Stimulated activated CD8-positive, alpha-beta memory T cell treated with anti-CD3 and anti-CD28 coated beads, Interleukin-7, amount 100 ng/mL, for 1 hour (primary cell): ENCODE measurements at places on chromosomes 3 and 15.

- DNase-seq, result no peak
Measured at GRCh38 chr3:105691053-105691452, 177.8 kb downstream of the CBLB start.

DNA sequence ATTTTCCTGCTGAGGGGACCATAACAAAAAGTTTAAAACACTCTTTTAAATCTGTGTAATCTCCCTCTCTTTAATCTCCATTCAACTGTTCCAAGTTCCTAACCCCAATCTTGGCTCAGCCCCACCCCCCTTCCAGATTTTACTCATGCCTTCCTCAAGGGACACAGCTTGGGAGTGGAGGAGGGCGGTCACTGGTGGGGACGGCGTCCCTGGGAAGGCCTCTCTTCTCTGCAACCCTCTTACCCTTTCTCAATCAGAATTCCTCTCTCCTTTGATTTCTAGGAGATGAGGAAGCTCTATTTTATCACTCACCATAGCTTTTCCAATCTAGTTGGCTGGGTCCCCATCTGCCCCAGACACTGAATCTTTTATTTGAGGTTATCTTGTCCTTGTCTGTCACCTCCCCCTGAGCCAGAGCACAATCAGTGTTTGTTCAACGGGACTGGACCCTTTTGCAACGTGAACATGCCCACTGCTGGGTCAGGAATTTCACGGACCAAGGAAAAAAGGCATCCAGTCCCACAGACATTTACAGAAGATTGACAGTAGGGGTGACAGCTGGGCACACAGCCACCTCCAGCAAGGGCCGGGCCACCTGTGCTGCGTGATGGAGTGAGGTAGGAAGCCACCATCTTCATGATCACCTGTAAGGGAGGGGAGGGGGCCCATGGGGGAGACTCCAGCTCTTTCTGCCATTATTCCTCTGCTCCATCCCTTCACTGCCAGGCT, 84.0 kb upstream of the HERC1 start:
- no peak for DNase-seq

GRCh38 chr3:9448643-9449042, 51.2 kb downstream of the SETD5 start:
- no peak for DNase-seq

DNA sequence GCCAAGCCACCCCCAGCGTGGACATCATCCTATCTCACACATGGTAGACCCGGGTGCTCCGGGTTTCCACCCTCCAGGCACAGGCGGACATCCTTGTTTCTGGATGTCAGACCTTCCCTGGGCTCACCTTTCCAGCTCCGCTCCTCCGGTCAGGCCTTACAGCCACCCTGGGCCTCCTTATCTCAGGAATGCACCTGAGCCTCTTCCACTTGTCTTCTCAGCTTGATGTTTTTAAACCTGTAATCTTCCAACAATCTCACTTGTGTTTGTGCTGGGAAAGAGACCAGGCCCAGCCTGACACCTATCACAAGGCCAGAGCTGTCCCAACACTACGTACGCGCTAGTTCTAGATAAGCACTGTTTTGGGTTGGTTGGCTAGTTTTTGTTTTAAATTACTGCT, 53.9 kb downstream of the NIPA2 start:
- no peak for DNase-seq

- no peak for DNase-seq
Measured at GRCh38 chr3:29167180-29167579, 113.7 kb upstream of the RBMS3 start.

DNA sequence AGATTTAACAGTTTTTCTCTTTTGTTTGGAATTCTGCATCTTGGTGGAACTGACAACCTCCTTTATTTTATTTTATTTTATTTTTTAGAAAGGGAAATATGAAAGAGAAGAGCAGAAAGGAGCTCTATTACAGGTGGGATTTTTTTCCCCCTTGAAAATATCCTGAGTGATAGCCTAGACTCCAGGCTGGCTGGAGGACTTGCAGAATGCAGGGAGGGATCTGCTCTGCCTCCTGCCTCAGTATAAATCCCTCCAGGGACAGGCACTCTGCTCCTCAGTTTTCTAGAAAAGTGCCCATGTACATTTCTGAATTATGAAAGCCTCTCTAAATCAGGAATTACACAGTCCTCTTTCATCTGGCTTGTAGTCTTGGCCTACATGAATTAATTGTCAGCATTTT, 173.7 kb downstream of the TMEM108 start:
- DNase-seq, result no peak

GRCh38 chr3:129694228-129694627, 87.8 kb upstream of the PLXND1 start:
- no peak for DNase-seq

GRCh38 chr15:82942691-82943090, 9.8 kb downstream of the HOMER2 start:
- DNase-seq, result no peak

GRCh38 chr3:177665122-177665808, 468.0 kb upstream of the TBL1XR1 start:
- no peak for DNase-seq

DNA sequence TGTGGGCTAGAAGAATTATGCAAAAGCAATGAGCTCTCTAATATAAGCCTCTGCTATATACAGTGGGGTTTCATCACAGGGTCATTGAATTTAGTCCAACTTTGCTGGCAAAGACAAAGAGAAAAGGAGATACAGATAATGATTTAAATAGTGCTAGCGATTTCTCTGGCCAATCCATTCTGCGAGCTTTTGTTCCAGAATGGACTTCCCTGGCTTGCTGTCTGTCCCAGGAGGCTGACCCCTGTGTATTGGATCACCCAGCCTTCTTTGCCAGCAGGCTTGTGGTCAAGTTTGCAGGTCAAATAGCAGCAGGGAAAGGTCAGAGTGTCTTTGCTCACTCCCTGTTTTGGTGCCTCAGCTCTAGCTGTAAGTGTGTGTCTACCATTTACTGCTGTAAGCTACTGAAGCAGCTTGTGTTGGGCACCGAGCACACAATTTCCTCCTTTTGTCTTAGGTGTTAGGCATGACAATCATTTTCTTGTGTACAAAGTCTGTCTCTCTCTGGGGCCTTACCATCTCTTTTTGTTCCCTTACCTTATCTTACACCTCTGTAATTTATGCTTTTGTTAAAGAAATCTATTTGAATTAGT, 55.7 kb downstream of the UNC13C start:
- DNase-seq, result no peak

DNA sequence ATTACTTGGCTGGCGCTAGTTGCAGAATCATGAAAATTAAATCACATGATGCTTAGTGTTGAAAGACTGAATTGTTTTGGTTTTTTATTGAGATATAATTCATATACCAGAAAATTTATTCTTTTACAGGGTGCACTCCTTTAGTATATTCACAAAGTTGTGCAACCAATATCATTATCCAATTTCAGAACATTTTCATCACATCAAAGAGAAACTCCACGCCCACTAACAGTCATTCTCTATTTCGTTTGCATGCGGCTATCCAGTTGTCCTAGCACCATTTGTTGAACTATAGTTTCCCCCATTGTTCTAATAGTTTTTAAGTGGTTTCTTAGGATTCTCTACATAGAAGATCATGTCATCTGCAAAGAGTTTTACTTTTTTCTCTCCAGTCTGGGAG, 3.7 kb downstream of the EHD4 start:
- no peak for DNase-seq

DNA sequence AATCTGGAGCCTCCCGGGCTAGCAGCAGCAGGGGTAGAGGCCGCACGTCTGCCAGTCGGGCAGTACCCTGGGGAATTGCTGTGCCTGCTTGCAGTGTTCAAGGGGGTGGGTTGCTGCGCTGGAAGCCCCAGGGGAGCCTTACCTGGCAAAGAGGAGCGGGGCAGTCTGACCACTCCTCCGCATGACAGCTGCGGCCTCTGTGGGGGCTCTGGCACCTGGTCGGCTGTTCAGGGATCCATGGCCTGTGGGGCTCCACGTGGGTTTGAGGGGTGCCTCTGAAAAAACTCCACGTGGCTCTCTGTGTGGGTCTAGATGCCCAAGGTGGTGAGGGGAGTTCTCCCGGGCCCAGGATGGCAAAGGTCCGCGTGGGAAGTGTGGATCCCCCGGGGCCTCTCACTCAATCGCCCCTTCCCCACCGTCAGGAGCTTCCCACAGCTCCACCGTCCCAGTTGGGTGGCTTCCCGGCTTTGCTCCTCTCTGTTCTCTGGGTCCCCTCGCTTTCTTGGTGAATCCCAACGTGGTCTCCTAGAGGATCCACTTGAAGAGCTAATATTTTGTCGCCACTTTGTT, 184.5 kb downstream of the EFHB start:
- DNase-seq, result no peak

DNA sequence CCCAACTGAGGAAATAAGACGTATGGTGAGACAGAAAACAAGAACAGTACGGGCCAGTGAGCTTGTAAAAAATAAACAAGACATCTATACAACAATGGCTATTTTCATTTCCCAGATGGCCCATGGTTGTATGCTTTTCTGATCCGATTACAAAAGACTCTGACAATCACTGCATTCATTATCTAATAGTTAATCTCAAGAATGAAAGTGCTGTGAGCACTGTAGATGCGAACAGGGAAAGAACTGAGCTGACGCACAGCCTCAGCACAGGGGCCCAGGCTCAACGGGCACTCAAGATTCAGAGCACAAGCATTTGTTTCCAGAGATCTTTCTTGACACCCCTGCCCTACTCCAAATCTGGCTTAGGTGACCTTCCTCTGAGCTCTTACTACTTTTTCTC, 6.9 kb downstream of the MTMR10 start:
- no peak for DNase-seq

GRCh38 chr3:14614189-14614588, 37.4 kb upstream of the CCDC174 start:
- no peak for DNase-seq

DNA sequence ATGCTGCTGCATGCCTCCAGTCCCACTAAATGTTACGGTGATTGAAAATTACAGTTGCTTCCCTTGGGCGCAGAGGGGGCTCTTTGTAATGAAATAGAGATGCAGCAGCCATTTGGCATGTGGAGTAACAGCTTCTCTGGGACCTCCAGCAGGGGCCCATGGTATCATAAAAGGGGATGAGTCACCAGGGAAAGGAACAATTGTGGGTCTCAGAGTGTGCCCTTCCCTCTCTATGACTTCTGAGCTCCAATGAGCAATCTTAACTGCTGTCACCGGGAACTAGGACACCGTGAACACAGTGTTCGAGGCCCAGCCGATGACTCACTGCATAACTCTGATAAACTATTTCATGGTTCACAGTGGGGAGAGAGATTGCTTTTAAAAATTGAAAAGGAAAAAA, 164.8 kb upstream of the NUDT16 start:
- no peak for DNase-seq

DNA sequence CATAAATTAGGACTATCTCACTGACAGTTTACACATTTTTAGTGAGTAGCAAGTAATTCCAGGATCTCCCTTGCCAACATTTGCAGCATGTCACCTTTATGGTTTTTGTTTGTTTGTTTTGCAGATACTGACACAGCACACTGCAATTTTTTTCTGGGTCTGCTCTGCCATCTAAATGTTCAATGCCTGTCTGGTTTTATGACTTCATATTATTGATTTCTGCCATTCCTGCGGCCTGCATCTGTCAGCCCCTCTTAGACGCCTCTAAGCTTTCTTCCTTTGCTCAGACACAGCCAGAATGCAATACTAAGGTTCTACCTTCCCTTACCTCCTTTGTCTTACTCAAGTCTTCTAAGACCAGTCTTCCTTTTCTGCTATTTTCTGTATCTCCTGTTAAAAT, 321.2 kb upstream of the AZI2 start:
- no peak for DNase-seq

- DNase-seq, result no peak
Measured at GRCh38 chr3:123881771-123882170, 2.4 kb downstream of the MYLK start.

- no peak for DNase-seq
Measured at GRCh38 chr15:82774496-82774895, 31.4 kb downstream of the FSD2 start.

GRCh38 chr3:121809249-121809648, 25.6 kb downstream of the IQCB1 start:
- DNase-seq, result no peak

DNA sequence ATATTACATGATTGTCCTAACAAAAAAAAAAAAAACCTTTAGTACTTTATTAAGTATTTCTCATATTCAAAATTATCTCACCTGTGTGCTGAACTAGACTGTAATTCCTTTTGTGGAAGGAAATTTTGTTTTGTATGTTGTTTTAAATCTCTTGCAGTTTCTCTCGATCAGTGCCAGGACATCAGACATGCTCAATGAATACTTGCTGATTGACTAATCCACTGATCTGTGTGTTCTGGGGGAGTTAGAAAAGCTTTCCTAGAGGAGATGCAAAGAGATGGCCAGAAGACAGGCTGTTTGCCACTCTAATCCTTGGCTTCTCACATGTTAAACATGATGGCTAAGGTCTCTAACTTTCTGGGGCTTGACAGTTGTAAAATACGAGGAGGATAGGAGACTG, 233.3 kb upstream of the NR2E3 start:
- DNase-seq, result no peak

GRCh38 chr3:197460002-197460401, 95.8 kb downstream of the BDH1 start:
- DNase-seq, result no peak

GRCh38 chr3:172410702-172411477, 37.4 kb downstream of the GHSR start:
- no peak for DNase-seq

GRCh38 chr15:65077981-65078352, 1.4 kb downstream of the KBTBD13 start:
- DNase-seq, result no peak

DNA sequence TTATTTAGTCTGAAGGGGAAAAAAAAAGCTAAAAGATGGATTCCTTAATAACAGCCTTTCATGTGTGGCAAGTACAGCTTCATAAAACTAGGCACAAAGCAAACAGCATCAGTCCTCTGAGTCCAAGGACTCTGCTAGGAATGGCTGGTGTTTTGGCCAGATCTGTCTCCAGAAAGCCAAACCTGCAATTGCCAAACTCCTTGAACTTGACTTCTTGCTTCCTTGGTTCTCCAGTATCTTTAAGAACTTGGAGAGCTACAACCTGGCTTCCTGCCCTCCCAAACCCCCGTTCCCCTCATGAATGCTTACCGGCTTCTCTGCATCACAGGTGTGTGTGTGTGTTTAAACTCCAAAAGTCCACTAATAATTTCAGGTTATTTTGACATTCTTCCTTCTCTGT, 1.6 kb upstream of the PLOD2 start:
- DNase-seq, result no peak

- DNase-seq, result no peak
Measured at GRCh38 chr3:183226333-183226890, 26.6 kb upstream of the B3GNT5 start.

GRCh38 chr15:35858707-35859106, 312.7 kb upstream of the DPH6 start:
- no peak for DNase-seq

- no peak for DNase-seq
Measured at GRCh38 chr3:7447197-7447769, 586.4 kb downstream of the GRM7 start.

- no peak for DNase-seq
Measured at GRCh38 chr15:60865507-60865906, 363.6 kb downstream of the RORA start.

- DNase-seq, result no peak
Measured at GRCh38 chr3:87250009-87250408, 22.9 kb downstream of the CHMP2B start.

GRCh38 chr3:81891055-81891895, 129.8 kb upstream of the GBE1 start:
- DNase-seq, result no peak

GRCh38 chr15:81954158-81954783, 91.5 kb downstream of the MEX3B start:
- DNase-seq, result no peak

GRCh38 chr3:187978433-187979011, 175.4 kb upstream of the LPP start:
- DNase-seq, result no peak

GRCh38 chr3:88180398-88180999, 30.7 kb downstream of the C3orf38 start:
- no peak for DNase-seq
